ENCODE measurements at places on chromosomes 5 and 9.
A peak's percentile ranks its signal among the peaks of the same experiment; 100 is the strongest.

GRCh38 chr9:126857261-126857960, 3.0 kb upstream of the ZBTB34 start:
- no peak for DNase-seq

DNA sequence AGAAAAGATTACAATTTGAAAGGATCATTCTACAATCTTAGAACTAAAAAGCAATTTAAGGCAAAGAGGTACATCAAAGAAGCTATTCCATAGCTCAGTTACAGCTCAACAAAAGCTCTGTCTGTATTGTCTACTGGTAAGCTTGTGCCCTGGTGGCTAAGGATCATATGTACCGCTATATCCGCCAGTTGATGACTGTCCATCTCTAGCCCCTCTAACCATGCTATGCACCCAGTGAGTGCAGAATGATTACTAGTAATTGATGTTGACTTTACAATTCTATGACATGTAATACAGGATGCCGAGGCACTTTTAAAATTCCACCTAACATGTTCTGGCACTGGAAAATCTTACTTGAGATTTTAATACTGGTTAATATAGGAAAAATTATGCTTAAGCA, 13.1 kb downstream of the LOX start:
- no peak for DNase-seq

GRCh38 chr5:174355208-174355612, 309.7 kb downstream of the NSG2 start:
- DNase-seq, result no peak

- no peak for DNase-seq
These were observed 38.3 kb downstream of the NEK6 start for GRCh38 chr9:124296094-124296493.

DNA sequence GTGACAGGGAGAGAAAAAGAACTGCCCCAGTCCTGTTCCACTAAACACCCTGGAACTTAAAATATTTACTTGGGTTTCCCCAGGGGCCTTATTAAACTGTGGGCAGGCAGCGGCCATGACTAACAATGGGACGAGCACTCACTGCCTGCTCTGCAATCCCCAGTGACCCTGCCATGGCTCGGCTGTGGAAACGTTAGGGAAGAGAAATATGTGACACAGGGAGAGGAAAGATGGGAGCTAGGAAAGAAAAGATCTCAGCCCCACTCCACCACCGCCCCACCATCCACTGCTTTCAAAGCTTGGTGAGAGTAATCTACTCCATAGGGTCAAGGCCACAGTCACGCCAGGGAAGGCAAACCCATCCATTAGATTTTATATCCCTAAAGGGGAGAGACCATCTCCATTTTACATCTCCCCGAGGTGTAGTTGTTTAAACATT, 117.6 kb downstream of the EFNA5 start:
- no peak for DNase-seq

DNA sequence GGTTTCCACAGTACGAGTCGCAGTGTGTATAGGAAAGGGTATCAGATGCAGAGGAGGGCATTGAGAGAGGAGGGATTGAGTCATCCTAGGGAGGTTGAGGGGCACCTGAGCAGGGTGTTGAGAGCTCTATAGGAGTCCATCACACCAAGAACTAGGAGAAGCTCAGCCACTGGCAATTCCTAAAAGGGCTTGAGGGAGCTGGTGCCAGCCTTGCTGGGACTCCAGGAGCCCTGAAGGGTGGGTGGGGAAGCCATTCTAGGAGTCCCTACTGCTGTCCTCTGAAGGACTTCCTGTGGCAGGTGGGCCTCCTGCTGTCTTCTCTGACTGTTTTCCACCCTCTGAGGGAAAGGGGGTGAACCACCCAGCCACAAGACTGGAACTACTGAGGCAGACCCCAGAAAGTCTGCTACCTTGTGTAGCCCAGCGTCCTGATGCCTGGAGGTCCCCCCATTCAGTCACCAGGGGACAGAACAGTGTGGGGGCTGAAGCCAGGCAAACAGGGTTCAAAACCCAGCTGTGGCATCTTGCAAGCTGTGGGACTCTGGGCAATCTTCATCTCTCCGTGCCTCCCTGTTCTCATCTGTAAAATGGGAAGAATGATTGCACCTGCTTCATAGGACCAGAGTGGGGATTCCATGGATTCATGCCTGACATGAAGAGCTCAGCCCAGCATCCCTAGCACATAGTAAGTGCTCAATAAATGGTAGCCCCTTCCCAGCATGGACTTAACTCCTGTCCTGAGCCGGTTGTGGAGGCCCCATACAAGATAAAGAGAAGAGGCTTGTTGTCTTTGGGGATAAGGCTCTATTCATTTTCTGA, 149.5 kb downstream of the C9orf50 start:
- no peak for DNase-seq

DNA sequence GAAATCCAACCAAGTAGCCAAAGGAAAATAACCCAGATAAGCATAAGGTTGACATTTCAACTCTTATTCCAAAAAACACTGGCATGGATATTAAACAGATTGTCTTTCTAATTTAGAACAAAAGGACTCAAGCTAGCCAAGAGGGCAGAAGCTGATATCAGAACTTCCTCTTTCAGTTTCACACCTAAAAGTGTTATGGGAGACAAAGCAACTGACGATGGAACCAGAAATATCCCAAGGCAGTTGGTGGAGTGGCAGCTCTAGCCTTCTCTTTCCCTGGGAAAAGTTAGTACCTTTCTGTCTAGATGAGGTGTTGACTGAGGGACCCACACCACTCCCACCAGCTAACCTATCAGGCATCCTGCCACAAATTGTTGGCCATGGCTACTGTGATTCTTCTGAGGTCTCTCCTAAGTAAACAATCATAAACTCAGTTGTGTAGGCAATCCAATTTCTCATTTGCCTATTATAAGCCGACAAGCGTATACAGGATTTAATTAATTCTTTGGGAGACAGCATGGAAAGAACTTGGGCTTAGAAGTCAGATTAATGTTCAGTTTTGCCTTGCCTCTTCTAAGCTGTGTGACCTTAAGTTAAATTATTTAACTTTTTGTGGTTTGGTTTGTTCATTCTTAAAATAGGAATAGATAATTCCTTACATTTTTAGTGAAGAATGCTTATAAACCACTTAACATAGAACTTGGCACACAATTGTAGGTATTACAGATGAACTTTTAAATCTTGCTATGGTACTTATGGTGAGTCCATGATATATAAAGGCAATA, 110.9 kb upstream of the ADAMTSL1 start:
- DNase-seq, result no peak

GRCh38 chr5:136109453-136110135, 23.1 kb upstream of the SMAD5 start:
- no peak for DNase-seq

- DNase-seq, result no peak
These were observed 27.9 kb downstream of the TRIO start for GRCh38 chr5:14171046-14171445.

GRCh38 chr9:72312386-72312987, 52.5 kb downstream of the ZFAND5 start:
- no peak for DNase-seq

GRCh38 chr9:3477236-3477834, 48.5 kb downstream of the RFX3 start:
- no peak for DNase-seq

DNA sequence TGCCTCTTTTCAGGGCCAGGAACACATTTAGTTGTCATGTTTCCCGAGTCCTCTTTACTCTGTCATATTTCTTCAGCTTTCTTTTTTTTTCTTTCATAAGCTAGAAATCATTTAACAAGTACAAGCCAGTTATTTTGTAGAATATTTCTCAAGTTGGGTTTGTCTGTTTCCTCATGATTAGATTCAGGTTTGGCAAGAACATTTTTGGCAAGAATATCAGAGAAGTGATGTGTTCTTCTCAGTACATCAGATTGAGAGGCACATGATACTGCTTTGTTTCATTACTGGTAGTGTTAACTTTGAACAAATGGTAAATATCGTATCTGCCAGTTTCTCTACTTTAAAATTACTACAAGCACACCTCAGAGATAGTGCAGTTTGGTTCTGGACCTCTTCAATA, 45.1 kb downstream of the PCSK5 start:
- DNase-seq, result no peak

- DNase-seq, result no peak
These were observed 34.1 kb downstream of the ELOVL7 start for GRCh38 chr5:60809891-60810425.

DNA sequence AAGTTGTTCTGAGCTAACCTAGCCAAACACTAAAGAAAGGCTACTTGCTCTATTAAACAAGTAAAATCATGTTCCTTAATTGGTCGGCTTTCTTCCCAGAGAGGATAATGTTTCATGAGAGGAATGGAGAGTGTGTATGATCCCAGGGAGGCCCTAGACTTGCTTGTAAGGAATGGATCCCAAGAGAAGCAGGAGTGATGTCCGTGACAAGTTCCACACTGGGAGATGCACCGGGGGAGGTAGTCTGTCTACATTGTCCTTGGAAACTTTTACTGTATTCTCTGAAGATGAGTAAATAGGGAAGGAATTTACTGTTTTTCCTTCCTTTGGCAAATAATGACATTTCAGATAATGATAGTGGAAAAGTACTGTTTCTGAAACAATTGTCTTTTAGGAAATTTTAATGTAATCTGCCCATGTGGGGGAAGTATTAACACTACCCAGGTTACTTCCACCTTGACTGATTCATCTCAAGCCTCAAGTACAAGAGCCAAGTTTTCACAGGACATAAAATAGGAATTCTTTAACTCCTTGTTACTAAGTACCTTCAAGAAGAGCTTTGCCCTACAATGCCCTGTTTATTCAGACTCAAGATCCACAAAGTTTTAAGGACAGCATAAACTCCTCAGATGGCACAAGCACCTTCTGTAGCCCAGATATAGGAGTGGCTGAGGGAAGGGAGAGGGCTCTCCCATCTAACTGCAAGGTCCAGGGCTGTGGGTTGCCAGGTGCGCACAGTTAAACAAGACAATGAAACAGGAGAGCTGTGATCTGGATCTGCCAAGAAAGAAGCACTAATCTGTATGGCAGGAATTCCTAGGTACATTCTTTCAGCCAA, 152.1 kb downstream of the GNA14 start:
- no peak for DNase-seq

DNA sequence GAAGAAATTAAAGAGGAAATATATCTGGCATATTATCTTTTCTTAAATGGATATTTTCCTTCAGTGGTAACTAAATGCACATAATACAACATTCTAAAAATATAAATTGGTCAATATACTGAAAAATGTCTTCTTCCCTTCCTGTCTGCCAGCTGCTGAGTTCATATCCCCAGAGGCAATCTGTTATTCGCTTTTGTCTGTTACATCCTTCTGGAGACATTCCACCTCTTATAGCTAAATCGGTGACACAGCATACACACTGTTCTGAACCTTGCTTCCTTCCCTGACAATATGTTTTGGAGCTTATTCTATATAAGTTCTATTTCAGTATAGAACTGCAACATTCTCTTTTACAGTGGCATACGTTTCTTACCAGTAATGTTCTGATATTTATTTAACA, 147.8 kb downstream of the TENT4A start:
- no peak for DNase-seq

DNA sequence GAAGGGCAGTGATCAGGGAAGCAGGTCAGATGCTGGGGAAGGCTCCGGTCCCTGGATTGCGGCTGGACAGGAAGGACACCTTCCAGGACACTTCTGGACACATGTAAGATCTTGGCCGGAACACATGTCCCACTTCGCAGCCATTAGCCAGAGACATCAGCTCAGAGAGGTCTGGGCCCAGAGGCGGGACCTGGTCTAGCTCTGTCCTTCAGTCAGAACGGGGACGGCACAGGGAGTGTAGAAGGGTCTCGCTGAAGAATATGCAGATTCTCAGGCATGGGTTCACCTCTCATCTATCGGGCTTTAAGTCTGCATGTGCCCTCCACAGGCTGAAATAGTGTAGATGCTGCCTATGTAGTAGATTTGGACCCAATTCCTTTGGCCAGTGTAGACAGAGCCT, 73.3 kb downstream of the NTNG2 start:
- DNase-seq, result no peak

GRCh38 chr9:109179801-109180523, 12.9 kb upstream of the FRRS1L start:
- no peak for DNase-seq

- DNase-seq, result no peak
These were observed 79.6 kb downstream of the PHAX start for GRCh38 chr5:126680191-126680817.

GRCh38 chr5:135753990-135754389, 80.5 kb upstream of the SLC25A48 start:
- no peak for DNase-seq

- DNase-seq, result no peak
These were observed 44.8 kb downstream of the NIM1K start for GRCh38 chr5:43236653-43237355.

GRCh38 chr9:101421653-101422065, 13.9 kb downstream of the ALDOB start:
- DNase-seq, result no peak

- peak; percentile 7 for DNase-seq
These were observed 70.2 kb upstream of the ALDH1A1 start for GRCh38 chr9:73023025-73023541.

- DNase-seq, result no peak
These were observed 221.2 kb downstream of the GABRG2 start for GRCh38 chr5:162288647-162289296.

GRCh38 chr9:12785260-12785770, 10.5 kb downstream of the LURAP1L start:
- no peak for DNase-seq

DNA sequence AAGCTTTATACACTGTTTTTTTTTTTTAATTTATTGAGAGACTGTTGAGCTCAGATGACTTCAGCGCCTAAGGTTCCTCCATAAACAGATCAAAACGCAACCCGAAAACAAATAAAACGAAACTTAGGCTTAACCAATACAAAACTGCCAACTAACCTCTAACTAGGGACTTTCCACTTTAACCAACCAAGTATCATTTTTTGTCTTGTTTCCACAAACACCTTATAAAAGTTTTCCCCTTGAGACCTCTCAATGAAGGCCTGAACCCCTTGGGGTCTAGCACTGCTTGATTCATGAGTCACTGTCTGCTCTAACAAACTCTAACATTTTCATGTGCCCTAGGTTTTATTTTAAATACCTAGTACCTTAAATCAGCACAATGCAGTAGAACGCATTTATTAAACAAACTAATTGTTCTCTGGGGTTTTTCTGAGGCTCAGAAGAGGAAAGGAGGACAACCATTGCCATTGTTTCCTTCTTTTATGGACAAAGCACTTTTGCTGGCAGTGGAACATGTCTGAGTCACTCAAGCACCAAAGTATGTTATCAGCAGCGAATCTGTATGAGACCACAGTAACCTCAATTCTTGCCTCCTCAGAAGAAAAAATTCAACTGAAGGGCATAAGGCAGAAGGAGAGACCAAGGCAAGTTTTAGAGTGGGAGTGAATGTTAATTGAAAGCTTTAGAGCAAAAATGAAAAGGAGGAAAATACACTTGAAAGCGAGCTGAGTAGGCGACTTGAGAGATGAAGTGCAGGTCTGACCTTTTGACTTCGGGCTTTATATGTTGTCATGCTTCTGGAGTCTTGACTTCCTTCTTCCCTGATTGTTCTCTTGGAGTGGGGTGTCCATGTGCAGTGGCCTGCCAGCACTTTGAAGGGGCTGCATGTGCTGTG, 97.7 kb upstream of the HCN1 start:
- DNase-seq, result no peak

GRCh38 chr9:17401858-17402257, 177.0 kb upstream of the SH3GL2 start:
- no peak for DNase-seq

- DNase-seq, result no peak
These were observed 52.9 kb downstream of the MAPKAP1 start for GRCh38 chr9:125654121-125654520.
